ENCODE measurements at places on chromosomes 5 and 9. TPM values are rescaled to one million over a fixed set of nuclear protein-coding genes. Genes with fewer than 3 reads are reported as not detected.

Gene FGF1
- 1.8 TPM for polyA plus RNA-seq

Gene GABRA1
- not detected for polyA plus RNA-seq

Gene C9orf50
- polyA plus RNA-seq = not detected

Gene FBLL1
- polyA plus RNA-seq = not detected

Gene SGCD
- not detected for polyA plus RNA-seq

Gene SMIM32
- polyA plus RNA-seq = not detected

Gene FAM81B
- not detected for polyA plus RNA-seq

Gene TMEM174
- polyA plus RNA-seq = not detected

Gene PTGS1
- polyA plus RNA-seq = 4.5 TPM

Gene CCDC187
- not detected for polyA plus RNA-seq

Gene AQP7
- not detected for polyA plus RNA-seq

Gene GGTA1
- polyA plus RNA-seq = not detected

Gene PCDHAC2
- 1.2 TPM for polyA plus RNA-seq

- DNase-seq = no peak
Observed at GRCh38 chr5:156094001-156094400, 233.0 kb upstream of the SGCD start.

DNA sequence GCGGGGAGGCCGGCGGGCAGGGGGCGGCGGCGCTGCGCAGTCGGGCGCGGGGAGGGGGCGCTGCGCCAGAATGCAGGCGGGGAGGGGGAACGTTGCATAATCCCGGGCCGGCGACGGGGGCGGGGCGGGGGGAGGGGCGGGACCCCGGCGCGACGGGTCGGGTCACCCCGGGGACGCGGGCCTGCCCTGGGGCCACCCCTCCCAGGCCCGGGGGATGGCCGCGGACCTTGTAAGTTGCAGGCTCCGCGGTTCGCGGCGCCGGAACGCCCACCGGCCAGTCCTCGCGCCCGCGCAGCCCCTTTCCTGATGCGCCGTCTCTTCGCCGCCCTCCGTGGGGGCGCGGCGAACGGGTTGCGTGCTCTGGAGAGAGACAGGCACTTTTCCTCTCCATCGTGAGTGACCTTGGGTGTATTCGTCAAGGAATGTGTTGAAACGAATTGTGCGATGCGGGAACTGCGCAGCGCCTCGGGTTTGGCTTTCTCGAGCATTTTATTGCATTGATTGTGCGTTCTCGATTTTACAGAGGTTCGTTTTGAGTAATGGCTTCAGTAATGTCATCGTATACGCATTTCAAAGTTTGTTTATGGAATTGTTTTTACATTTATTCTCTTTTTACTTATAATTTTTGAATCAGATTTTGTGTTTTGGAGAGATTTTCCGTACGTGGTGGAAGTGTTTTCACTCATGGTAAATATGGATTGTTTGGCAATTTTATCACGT, 802 bp downstream of the SPIN1 start:
- no peak for DNase-seq

GRCh38 chr9:134519375-134520070, 122.1 kb upstream of the COL5A1 start:
- no peak for DNase-seq

GRCh38 chr5:157740229-157740610, 3.3 kb upstream of the LSM11 start:
- DNase-seq = no peak

DNA sequence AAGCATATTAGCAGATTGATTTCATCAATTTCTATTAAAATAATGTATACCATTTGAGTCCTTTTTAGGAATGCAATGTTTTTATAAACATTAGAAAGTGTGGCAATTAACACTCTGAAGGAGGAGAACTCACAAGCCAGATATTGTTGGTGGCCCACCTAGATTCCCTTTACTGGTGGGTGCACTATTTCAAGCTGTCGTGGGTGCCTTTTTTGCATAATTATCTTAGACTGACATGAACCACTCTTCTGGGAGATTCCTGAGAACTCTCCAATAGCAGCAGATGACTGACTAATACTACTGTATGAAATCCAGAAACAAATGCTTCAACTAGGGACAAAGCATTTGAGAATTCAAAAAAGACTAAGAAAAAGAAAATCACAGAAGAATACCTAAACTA, 526.0 kb downstream of the CDH18 start:
- no peak for DNase-seq

DNA sequence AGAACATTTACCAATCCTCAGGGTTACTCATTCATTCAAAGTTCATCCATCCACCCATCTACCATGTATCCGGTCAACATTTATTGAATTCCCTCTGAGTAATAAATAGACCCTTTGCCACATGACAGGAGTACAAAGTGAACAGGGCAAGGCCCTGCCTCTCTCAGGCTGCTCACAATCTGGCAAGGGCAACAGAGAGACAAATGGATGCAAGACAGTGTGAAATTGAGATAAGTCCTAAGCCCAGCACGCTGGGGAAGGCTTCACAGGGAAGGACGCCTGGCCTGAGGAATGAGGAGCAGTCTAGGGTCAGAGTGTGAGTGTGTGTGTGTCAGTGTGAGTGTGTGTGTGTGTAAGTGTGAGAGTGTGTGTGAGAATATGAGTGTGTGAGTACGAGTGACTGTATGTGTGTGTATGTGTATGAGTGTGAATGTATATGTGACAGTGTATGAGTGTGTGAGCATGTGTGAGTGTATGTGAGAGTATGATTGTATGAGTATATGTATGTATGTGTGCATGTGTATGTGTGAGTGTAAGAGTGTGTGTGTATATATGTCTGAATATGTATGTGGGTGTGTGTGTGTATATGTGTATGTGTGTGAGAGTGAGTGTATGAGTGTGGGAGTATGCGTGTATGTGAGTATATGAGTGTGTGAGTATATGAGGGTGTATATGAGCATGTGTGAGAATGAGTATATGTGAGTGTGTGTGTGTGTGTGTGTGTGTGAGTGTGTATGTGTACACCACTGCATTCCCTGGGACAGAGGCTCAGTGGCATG, 145.6 kb downstream of the FSTL4 start:
- DNase-seq = no peak

- no peak for DNase-seq
Observed at GRCh38 chr5:78731884-78732283, 83.3 kb upstream of the LHFPL2 start.

- no peak for DNase-seq
Observed at GRCh38 chr9:96173640-96174039, 128.3 kb downstream of the HSD17B3 start.

DNA sequence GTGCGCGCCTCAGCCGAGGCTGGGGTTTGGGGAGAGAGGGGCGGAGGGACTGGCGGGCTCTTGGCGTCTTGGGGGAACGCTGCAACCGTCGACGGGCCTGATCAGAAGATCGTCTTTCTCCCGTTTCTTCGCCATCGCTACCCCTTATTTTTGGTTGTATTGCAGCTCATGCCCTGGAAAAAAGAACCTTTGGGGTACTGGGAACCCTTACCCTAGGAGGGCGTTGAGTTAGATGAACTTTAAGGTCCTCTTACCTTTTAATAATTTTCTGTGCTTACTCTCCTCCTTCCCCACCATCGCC, 719 bp downstream of the PAIP2 start:
- no peak for DNase-seq

GRCh38 chr9:89352874-89353649, 34.8 kb downstream of the SECISBP2 start:
- no peak for DNase-seq

DNA sequence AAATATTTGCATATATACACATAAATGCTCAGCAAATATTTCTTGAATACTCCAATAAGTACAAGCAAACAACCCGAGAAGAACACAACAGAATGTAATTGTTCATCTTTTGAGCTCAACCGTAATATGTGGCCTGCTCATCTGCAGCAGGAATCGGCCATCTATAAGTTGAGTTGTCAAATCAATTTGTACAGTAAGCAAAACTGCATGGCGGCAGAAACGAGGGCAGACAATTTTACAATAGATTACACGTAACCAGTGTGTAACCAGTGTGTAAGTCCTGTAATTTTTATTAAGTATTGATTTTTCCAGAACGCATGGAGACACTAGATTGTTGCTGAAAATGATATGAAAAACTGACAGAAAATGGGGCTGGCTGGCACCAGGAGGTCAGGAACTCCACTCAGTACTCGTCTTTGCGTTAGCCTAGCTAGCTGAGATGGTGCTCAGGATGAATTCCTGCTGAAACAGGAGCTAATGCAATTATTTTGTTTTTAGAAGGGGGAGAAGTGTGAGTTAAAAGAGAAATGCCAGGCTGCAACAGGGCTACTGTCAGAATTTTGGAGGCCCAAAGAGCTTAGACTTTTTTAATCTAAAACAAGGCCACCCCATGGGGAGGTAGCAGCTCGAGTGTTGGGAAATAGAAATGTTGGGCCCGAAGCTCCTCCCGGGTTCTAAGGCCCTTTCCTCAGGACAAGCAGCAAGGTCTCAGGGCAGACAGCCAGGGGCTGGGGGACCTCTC, 682 bp downstream of the DHX29 start:
- DNase-seq = no peak

DNA sequence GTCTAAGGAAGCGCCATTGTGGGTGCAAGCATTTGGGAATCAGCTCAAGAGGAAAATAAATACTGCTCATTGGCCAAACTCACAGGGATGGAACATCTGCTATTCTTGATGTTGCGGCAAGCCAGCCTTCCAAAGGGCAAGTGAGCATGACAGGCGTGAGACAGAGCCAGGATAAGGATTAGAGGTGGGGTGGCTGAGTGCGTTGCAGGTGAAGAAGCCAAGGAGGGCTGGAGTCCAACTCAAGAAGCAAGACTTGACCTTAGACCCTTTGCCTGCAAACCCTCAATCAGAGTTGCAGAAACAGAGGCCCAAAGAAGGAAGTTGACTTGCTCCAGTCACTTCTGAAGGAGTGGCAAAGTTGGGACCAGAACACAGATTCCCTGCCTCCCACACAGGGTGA, 79.4 kb downstream of the WWC1 start:
- DNase-seq = no peak

DNA sequence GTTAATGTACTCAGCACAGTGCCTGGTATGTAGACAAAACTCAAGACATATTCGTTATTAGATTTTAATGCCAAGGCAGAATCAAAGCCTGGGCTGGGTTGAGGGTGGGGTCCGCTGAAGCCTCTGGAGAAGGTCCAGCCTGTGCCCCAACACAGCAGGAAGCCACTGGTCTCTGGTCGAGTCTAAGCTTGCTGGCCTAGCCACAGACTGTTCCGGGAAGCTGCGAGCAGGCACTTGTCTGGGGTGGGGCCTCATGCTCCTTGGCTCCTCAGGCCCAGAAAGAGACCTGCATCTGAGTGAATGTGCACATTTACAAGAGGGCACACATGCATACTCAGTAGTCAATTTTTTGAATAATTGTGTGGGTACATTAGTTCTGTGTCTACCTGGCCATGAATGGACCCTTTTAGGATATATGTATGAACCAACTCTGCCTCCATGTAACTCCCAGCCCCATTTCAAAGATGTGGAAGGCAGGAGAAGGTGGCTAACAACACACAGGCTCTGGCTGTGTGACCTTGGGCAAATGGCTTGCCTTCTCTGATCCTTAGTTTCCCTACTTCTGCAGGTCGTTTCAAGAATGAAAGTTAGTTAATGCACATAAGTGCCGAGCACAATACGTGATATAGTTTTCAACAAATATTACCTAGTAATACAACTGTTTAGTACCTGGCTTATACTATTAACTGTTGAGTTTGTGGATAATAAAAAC, 18.3 kb downstream of the FAT2 start:
- DNase-seq = peak; percentile 71

- DNase-seq = no peak
Observed at GRCh38 chr9:134128727-134129679, 6.9 kb upstream of the WDR5 start.

DNA sequence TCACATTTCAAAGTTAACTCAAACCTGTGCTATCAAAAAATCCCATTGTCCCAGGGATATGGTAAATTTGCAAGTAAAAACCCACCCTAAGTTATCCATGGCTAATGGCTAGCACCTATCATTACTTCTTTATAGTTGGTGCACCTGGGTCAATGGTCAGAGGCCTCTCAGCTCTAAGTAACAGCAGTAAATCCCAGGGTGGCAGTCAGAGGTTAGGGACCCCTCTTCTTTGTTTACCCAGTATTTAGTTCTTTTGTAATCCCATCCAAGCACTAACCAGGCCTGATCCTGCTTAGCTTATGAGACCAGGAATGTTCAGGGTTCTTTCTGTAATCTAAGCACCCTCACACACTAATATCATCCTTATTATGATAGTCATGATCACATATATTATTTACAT, 52.1 kb upstream of the WWC1 start:
- no peak for DNase-seq

- DNase-seq = peak; percentile 54
Observed at GRCh38 chr5:157603333-157604190, 28.0 kb upstream of the ADAM19 start.

DNA sequence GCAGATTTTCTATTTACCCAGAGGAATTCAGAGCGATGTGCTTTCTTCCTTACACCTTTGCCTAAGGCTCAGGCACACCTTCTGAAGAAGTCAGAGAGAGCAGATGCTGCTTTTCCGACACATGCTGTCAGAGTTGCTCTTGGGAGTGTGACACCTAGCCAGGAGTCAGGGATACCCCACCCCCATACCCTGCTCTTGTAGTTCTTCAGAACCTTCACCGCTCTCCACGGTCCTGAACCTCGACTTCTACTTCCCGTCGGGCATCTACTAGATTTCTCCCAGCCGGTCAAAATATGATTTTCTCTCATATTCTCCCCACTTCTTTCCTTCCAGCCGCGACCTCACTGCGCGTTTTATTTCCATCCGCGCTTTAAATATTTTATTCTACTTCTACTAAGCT, 1.7 kb downstream of the GRIN3A start:
- DNase-seq = no peak

GRCh38 chr5:151075698-151076331, 5.0 kb downstream of the TNIP1 start:
- peak; percentile 81 for DNase-seq

GRCh38 chr5:107604990-107605389, 65.7 kb downstream of the EFNA5 start:
- no peak for DNase-seq

- DNase-seq = no peak
Observed at GRCh38 chr5:53994148-53994547, 316.2 kb downstream of the ARL15 start.

- DNase-seq = no peak
Observed at GRCh38 chr5:179321206-179321987, 23.9 kb downstream of the ADAMTS2 start.

GRCh38 chr9:95297316-95297715, 20.2 kb downstream of the FANCC start:
- no peak for DNase-seq

- no peak for DNase-seq
Observed at GRCh38 chr5:134543820-134544614, 18.5 kb downstream of the JADE2 start.

DNA sequence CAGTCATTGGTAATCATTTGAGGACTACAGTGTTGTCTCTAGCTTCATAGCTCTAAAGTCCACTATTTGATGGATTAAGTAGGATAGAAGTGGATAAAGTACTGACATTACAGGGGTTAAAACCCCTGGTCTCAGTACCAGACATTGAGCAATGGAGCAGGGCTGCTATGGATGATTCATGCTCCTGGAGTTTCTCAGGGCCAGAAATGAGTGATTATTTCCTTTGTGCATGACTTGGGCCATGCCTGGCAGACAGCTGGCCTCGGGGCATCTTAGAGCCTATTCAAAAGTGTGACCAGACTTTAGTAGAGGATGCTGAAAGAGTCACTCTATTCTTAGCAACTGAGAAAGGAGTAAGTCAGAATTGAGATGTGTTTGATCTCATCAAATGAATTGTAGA, 350.7 kb upstream of the TLE4 start:
- peak; percentile 66 for DNase-seq
